ENCODE measurements at places on chromosomes 7 and 10.

DNA sequence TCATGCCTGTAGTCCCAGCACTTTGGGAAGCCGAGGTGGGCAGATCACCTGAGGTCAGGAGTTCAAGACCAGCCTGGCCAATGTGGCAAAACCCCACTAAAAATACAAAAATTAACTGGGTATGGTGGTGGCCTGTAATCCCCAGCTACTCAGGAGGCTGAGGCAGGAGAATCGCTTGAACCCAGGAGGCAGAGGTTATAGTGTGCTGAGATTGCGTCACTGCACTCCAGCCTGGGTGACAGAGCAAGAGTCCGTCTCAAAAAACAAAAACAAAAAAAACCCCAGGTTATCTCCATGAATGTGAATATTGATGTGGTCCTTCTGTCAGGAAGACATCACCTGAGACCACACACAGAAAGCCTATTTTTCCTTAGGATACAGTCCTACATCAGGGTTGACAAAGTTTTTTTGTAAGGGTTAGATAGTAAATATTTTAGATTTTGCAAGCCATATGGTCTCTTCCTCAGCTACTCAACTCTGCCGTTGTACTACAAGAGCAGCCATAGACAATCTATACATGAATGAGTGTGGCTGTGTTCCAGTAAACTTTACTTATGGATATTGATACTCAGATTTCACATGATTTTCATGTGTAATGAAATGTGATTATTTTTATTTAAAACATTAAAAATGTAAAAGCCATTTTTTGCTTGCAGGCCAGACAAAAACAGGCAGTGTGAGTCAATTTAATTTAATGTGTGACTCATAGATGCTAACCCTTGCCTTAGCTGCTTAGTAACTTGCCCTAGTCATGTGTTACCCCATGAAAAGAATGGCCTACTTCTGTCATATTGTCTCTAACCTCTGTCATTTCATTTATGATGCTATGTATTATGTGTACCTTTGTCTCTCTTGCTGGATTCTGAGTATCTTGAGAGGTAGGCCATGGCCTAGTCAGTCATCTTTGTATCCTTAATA is 78.1 kb downstream of the TPST1 start:
- DNase-seq = no peak

GRCh38 chr7:34136698-34137097 is 231.4 kb downstream of the BMPER start:
- DNase-seq = no peak

DNA sequence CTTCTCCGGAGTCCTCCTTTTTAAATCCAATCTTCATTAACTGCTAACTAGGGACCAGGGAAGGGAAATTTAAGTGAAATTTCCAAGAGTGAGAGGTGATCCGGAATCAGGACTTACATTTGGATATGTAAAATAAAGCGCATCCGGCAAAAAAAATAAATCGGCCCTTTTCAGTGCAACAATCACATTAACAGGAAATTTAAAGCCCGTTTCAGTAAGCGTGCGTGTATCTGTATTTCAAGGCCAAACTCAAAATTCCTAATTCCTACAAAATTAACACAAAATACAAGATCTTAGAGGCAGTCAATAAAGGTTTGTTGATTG is 771 bp downstream of the DNAJC9 start:
- no peak for DNase-seq

DNA sequence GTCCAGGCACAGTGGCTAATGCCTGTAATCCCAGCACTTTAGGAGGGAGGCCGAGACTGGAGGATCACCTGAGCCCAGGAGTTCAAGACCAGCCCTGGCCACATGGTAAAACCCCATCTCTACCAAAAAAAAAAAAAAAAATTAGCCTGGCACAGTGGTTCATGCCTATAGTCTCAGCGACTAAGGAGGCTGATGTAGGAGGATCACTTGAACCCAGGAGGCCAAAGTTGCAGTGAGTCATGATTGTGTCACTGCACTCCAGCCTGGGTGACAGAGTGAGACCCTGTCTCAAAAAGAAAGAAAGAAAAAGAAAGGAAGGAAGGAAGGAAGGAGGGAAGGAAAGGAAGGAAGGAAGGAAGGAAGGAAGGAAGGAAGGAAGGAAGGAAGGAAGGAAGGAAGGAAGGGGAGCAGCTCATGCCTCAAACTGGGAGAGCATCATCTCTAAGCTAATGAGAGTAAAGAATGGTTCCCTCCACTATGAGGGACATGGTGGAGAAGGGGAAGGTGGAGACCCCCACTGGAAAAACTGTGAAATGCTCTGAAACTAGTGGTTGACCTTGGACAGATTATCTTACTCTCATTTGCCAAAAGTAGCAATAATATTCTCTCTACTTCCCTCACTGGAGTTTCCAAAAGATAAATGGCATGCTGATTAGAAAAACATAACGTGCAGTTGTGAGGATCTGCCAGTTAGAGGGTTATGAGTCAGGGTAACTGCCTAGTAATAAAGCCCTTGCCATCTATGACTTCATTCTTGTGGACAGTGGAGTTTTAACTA is 16.8 kb downstream of the GIMAP5 start:
- DNase-seq = no peak

GRCh38 chr10:119526149-119526548 is 16.4 kb downstream of the RGS10 start:
- no peak for DNase-seq

DNA sequence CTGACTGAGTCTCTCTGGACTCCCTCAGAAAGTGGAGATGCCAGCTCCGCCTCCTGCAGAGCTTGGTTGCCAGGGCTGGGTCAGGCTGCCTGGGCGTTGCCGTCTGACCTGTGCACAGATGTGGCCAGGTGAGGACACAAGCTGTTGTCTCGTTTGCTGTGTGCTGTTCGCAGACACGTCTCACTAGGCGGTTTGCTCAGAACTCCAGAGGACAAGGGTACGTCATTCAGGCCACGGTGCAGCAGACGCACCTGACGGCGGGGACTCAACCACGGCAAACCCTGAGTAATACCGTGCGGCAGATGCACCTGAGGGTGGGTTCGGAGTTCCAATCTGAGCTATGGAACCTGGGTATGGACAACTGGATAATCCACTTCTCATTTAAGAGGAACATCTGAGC is 11.7 kb downstream of the GPER1 start:
- DNase-seq = no peak

- DNase-seq = no peak
Measured at GRCh38 chr10:13858709-13859108, 271.9 kb downstream of the PRPF18 start.

- no peak for DNase-seq
Measured at GRCh38 chr7:68321776-68322496, 1276.3 kb upstream of the AUTS2 start.

DNA sequence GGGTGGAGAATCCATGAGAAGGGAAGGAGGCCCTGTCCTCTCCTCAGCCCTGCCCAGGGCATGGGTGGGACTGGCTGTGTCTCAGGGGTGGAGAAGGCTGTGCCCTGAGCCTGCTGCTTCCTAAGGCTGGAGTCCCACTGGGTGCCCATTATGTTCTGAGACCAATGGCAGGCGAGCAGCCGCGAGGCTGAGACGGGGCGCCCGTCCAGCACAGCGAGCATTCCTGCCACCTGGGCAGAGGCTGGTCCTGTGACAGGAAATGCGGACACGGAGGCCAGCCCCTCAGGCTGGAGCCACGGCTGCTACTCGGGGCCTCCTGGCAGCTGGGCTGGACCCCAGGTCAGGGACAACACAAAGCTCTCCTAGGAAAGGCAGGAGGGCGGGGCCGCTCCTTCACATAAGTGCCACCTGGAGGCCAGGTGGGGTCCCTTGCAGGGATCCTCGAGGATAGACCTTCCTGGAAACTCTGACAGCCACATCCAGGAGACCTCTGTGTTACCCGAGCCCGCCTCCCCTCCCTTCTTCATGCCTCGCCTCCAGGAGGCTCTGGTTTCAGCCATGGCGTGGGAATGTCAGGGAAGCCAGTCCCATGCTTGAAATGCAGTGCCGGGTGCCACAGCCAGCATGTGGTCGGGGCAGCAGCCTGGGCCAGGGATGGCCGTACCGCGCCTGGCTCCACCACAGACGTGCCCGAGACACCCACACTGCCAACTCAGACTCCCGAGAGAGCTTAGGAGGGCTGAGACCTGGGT is 173.9 kb downstream of the USP6NL start:
- DNase-seq = no peak

DNA sequence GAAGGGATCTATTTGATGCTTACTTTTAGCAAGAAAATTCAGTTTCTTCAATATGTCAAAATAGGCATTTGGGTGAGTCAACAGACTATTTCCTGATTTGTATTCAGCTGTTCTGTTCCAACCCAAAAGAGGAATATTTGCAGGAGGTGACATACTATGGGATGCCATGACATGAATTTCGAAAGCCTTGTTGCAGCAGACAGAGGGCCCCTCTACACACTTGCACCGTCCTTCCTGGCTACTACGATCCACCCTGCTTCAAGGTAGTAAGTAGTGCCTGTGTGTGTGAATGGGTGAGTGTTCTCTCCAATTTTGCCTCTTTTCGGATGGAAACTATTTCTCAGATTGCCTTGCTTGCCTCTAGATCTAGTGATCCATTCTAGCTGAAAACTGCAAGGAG is 413.0 kb upstream of the ADARB2 start:
- no peak for DNase-seq

DNA sequence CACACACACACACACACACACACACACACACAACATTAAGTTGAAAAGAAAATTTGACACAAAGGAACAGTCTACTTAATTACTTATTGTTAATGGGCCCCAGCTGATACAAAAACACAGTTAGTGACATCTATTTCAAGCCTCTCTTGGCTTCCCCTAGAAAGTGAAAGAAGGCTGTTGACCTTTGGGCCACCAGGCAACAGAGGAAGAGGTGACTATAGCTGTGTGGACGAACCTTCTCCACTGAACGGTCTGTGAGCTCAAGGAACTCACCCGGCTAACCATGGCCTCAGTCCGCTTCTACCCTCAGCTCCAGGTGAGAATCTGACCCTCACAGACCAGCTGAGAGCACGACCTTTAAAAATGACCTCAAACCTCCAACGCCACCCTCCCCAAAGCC is 32.9 kb upstream of the CALN1 start:
- no peak for DNase-seq

DNA sequence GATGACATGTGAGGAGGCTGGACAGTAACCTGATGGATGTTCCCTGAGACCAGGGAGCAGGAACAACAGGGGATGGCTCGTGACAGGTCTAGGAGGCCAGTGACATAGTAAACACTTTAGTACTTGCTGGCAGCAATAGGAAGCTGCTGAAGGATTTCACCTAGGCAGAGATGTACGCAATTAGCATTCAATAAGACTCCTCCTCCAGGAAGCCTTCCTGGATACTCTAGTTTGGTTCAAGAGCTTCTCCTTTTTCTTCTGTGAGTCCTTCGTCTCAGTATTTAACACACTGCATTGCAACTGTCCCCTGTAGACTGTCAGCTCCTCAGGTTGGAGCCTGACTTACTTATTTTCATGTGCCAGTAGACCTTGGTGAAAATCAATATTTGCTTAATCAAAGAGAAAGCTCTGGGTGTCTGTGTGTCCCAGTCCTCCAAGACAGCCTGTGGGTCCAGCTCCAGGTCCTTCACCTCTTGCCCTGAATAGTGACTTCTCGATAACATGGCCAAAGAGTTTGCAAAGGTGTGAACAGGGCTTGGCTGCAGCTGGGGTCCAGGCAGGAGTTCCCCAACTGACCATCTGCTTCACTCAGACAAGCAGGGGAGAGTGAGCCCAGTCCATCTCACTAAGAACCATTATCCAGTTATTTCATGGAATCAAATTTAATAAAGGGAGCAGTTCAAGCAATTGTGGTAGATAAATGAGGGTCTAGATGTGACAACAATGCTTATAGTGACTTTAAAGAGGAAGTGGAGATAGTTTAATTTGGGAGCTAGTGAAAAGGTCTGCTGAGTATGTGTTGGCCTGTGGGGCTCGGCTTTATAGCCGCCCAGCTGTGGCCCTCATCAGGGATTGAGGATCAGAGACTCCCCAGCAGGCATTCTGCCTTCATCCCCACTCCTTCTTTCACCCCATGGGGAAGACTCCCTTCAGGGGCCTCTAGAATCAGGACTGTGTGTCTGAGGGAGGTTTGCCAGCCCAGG is 9.4 kb downstream of the TMEM273 start:
- DNase-seq = no peak

- no peak for DNase-seq
Measured at GRCh38 chr10:129222436-129222835, 244.6 kb upstream of the MGMT start.

DNA sequence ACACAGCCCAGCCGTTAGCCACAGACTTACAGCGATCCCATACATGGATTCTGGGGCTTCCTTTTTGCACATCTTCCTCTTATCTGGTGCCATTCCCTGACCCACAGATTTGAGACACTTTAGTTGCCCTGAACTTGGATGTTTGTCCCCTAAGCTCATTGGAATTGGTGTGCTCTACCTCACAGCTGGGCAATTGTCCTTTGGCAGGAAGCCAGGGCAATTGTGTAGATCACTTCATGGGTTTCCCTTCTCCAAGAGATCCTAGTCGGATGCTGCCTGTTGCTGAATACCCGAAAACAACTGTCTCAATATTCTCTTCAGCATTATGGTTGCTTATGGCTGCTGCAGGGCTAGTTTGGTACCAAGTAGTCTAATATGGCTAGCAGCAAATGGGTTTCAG is 470.7 kb upstream of the MKI67 start:
- no peak for DNase-seq

DNA sequence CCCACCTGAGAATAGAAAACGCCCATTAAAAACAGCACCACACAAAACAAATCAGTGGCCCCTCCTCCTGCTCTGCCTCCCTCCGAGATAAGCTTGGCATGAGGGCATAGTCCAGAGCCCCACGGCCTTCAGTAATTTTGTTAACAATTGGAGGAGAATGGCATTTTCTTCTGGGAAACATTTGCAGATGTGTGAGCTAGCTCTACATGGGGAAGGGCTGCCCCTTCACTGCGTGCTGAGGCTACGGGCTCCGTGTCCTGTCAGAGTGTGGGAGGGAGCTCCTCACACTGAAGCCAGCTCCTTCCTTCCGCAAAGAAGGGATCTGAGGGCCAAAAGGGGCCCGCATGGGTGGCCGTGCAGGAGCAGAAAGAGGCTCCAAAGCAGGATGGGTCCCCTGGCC is 15.2 kb downstream of the GRK5 start:
- no peak for DNase-seq

DNA sequence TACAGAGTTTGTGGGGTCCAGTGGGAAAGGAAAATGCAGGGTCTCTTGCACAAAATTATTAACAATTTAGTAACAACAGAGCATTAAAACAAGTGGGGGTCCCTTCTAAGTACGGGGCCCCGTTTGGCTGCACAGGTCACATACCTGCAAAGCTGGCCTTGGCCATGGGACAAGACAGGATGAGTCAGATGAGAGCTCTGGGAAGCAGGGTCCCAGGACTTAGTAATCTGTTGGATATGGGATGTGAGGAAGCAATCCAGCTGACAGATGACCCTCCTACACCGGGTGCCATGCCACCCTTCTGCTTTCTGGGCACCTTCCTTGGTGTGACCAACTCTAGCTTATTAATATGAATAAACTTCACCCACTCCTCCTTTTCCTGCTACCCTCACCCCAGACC is 3.2 kb upstream of the DUSP5 start:
- DNase-seq = no peak

DNA sequence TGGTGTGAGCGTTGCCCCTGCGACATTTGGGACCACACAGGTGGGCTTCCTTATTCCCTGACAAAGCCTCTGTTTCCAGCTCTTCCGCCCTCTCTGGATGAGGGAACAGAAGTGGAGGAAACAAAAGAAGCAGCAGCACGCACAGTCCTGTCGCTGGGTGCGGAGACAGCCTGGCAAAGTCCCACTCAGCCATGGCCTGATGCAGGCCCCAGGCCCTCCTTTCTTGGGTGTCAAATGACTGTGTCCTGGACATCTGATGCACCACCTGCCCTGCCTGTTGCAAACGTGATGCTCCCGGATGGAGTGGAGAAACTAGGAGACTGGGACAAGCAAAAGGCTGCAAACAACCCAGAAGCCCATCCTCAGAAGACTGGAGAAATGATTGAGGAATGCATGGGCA is 20.7 kb downstream of the ZMIZ2 start:
- DNase-seq = no peak

- DNase-seq = no peak
Measured at GRCh38 chr10:104777086-104777799, 136.2 kb downstream of the SORCS3 start.

All from NCI-H1930 (cell line).